ENCODE measurements at places on chromosomes 3 and 15.

DNA sequence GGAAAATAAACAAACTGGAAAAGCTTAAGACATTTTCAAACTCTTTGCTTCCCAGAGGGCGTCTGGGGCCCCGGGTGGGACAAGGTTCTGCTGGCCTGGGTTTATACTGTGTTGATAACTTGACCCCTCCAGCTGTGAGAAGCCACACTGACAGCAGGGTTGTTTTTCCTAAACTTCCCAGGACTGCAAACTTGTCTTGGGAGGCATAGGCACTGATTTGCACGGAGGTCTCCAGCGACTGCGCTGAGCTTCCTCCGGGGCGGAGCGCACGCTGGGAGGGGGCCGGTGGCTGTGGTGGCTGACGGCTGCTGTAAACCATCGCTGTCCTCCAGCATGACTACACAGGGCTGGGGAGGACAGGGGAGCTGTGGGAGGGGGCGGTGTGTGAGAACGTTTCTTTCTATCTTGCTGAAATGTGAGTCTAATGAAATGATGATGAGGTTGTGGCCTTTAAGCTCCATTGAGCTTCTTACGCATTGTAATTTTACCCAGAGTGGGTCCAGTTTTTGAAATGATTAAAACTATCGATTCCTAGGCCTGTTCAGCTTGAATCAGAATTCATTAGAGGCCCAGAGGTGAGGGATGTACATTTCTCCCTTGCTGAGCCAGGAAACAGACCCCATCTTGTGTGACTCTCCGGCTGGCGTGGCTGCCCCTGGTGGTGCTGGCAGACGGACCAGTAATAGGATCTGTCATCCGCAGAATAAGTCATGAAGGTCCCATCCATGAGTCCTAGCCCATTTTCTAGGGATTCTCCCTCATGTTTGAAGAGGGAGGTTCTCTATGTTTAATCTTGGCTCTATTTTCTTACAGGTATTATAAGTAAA is 40.5 kb upstream of the VPS8 start:
- no peak for DNase-seq

DNA sequence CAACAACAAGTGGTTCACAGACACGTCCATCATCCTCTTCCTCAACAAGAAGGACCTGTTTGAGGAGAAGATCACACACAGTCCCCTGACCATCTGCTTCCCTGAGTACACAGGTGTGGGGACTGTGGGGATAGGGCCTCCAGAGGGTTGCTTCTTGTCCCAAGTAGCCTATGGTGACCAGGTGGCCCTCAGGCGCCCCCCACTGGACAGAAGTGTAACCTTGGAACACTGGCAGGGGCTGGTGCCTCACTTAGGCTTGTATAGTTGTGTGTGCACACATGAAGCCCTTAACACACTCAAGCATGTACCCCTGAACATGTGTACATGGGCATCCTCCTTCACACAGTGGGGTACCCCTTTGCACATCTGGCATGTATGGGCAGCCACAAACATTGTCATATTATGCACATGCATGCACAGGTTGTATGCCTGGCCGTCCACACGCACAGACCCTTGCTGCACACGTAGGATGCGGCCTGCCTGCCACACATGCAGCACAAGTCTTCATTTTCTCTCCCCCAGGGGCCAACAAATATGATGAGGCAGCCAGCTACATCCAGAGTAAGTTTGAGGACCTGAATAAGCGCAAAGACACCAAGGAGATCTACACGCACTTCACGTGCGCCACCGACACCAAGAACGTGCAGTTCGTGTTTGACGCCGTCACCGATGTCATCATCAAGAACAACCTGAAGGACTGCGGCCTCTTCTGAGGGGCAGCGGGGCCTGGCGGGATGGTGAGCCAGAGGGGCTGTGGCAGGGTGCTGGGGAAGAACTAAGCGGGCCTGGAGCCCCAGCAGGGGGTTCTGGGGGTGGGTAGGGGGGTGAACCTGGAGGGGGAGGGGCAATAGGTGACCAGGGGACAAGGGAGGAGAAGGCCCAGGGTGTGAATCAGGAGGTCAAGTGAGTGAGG is 11.7 kb upstream of the SEMA3B start:
- no peak for DNase-seq

DNA sequence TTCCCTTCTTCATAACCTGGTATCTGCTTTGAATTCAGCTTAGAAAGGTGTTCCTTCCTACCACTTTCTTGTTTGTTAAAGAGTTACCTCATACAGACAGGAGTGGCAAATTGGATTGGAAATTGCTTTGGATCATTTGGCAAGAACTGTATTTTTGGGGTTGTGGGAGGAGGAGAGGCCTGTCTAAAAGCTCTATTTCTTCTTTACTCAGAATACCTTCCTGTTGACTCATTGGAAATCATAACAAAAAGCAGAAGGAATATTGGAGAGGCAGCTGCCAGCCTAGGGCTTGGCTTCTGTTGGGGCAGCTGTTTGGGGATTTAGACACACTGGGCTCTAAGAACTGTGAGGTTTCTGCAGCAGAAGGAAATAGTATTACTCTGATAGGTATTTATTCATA is 14.2 kb downstream of the IQGAP1 start:
- DNase-seq = no peak

- DNase-seq = no peak
Measured at GRCh38 chr15:25770618-25771337, 92.3 kb downstream of the ATP10A start.

DNA sequence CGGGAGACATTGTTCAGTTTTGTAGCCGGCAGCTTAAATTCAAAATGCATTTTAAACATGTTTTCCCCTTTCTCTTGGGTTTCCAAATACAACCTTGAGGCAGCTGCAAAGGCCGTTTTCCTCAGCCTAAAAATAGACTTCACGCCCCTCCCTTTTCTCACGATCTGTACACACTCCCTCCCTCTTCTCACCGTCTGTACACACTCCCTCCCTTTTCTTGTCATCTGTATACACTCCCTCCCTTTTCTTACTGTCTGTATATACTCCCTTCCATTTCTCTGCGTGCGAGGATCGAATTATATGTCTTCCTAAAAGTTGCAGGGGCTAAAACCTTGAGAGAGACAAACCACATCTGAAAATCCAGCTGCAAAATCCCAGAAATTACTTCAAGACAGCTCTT is 8.9 kb downstream of the MUC4 start:
- no peak for DNase-seq

GRCh38 chr3:121718205-121718846 is 31.2 kb downstream of the GOLGB1 start:
- no peak for DNase-seq

DNA sequence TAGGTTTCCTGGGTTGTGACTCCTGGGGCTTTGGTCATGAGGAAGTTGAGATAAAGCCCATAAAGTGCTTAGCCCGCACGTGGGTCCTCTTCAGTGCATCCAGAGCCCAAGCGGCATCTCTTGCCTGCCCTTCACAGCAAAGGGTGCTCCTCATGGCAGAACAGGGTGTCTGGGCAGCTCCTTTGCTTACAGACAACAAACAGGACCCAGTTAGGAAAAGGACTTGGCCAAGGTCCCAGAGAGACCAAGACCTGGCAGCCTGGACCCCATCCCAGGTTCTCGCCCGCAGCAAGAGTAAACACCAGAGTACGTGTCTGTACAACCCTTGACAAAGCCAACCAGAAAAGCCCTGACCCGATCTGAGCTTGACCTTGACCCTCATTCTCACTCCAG is 27.0 kb downstream of the ALS2CL start:
- no peak for DNase-seq

GRCh38 chr3:51343918-51344687 is 41.0 kb upstream of the MANF start:
- no peak for DNase-seq

DNA sequence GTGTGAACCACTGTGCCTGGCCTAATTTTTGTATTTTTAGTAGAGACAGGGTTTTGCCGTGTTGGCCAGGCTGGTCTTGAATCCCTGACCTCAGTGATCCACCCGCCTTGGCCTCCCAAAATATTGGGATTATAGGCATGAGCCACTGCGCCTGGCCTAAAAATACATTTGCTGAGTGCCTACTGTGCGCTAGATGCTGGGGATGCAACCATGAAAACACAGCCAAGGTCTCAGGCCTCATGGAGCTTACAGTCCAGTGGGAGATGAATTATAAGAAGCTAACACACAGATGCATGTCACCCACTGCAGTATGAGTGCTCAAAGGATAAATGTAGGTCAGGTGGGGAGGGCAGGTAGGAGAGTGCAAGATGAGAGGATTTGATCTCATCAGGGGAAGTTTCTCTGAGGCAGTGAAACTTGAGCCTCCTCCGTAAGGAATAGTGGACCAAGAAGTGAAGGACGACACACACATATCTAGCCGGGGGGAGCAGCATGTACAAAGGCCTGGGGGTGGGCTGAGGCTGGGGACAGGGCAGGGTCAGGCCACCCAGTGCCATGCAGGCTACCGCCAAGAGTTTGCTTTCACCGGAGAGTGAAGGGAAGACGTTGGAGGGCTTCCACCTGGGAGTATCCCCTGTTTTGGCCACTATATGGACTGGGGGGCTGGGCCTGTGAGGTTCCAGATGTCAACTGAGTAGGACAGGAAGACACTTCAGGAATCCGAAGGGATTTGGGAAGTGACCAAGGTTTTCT is 24.3 kb downstream of the IRAK2 start:
- no peak for DNase-seq

- no peak for DNase-seq
Measured at GRCh38 chr3:98602078-98602678, 8.8 kb upstream of the CPOX start.

DNA sequence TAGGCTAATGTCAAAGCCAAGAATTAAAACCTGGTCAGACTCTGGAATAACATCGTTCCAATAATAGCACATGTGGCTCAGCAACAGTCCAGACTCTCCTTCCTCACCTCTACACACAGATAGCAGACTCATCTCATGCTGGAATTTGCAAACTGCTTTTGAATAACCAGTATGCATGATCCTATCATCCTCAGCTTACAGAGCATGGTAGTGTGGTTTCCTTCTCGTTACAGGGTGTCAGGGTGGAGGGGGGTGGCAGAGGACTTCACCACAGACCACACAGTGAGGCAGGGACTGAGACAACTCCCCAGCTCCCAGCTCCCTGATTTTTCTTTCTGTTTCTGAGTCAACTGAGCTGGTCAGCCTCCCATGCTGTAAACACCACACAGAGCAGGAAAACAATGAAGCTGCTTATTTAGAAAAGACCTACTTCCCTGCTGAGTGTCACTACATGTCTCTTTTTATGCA is 101.6 kb downstream of the RPL22L1 start:
- DNase-seq = no peak

- no peak for DNase-seq
Measured at GRCh38 chr15:84898761-84899160, 14.3 kb downstream of the SLC28A1 start.

GRCh38 chr3:69807674-69808073 is 68.4 kb downstream of the MITF start:
- DNase-seq = no peak

DNA sequence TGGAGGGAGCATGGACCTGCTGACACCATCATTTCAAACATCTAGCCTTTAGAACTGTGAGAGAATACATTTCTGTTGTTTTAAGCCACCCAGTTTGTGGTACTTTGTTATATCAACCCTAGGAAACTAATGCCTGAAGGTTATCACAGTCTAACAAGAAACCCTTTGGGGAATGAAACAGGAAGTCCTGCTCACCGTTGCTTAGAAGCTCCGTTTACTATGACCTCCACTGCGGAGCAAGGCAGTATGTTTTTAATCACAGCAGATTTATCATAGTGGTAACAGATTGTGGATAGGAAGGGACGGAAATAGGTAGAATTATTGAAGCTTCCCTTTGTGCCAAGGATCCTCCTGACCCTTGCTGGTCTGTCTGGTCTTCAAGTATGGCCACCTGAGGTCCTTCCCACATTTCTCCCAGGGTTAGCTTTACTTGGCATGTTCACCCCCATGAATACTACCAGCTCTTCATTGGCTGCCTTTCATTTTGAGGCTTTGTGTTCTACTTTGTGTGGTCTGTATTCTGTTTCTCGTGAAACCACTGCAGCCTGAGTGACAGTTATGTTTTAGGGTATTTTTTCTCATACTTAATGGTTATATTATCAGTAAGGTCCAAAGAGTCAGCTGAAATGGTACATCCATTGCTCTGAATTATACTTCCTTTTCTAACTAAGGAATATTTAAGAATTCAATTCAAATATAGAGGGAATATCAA is 201.6 kb downstream of the CHST2 start:
- no peak for DNase-seq

GRCh38 chr15:86183596-86184491 is 104.2 kb downstream of the AGBL1 start:
- no peak for DNase-seq
